ENCODE measurements at places on chromosomes 12 and 14.
A peak's percentile ranks its signal among the peaks of the same experiment; 100 is the strongest.

- DNase-seq: no peak
Observed at GRCh38 chr12:116492703-116493324, 66.4 kb upstream of the MAP1LC3B2 start.

DNA sequence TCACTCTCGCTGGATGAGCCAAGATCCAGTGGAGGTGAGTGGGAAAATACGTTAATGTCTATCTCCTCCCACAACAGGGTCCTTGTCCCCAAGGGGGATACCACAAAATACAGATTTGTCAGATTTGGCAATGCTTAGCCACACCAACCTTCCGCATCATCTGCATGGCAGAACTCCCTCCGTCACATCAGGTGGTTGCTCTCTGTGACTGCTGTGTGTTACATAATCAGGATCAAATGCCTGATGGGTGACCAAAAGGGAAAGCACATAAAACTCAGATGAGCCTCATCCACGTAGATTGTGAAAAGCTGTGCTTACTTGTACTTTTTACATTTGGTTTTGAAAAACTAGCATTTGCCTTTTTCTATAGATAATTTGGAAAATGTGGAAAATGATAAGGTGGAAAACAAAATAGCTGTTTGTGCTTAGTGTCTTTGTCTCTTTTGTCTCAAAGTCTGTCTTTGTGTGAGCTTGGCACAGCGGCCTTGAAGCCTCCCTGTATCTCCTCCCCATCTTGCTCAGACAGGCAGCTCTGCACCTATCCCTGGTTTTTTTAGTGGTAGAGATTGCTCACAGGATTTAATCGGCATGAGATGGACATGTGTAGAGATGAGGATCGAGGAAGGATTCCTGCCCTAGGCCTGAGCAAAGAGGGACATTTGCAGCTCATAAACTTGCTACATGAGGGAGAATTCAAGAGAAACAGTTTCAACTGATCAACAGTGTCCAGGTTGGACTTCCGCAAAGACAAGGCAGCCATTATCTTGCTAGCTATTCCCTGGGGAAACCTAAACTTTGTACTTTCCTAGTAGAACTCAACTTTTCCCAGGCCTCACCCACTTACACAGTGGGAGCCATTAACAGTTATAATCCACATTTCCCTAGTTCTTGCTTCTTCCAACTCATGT is 3.6 kb upstream of the FGF6 start:
- DNase-seq: peak; percentile 25

DNA sequence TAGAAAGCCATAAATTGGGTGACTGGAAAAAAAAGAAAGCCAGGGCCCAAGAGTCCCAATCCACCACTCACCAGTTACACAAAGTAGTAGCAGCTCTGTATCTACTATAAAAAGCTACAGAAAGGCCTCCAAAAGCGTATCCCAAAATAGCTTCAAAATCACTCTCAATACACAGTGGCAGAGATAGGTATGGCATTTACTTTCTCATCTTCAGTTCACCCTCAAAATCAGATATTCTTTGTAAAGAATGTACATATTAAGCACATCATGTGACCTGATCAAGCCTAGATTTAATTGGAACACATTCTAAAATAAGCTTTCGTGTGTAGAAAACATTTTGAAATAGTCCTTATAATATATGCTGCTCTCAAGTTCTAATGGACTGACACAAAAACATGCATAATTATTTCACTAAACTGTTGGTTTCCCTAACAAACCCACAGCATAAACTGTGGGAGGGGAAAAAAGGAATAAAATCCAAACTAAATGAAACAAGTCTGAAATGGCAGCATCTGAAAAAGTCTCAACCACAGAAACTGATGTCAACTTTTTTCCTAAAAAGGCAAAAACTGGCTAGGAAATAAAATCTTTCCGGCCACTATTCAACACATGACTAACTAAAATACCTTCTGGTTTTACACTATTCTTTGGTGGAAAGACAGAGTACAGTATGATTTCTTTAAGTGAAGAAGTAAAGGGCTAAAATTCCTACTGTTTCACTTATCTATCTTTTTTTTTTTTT is 25.9 kb downstream of the UBE2N start:
- DNase-seq: no peak

GRCh38 chr12:184811-185575 is 29.0 kb downstream of the SLC6A12 start:
- no peak for DNase-seq

GRCh38 chr12:132322206-132323132 is 6.9 kb downstream of the GALNT9 start:
- DNase-seq: no peak

DNA sequence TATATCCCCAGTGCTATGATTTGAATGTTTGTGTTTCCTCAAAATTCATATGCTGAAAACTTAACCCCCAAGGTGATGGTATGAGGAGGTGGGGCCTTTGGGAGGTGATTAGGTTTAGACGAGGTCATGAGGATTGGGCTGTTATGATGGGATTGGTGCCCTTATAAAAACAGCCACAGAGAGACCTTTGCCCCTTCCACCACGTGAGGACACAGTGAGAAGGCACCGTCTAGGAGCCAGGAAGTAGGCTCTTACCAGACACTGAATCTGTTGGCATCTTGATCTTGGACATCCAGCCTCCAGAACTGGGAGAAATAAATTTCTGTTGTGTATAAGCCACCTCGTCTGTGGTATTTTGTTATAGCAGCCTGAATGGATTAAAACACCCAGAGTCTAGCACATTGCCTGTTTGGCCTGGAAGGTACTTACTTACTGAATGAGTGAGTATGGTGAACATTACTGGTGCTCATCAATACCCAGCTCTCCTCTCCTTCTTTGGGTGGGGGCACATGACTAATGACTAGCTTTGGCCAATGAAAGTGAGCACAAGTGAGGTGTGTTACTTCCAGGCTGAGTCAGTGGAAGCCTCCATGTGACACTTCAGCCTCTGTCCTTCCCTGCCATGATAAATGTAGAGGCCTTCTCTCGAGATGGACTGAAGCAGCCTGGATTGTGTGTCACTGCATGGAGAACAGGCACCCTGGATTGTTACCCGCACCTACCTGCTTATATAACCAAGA is 72.4 kb upstream of the CHST11 start:
- DNase-seq: no peak

GRCh38 chr12:124020514-124020949 is 47.5 kb downstream of the ZNF664 start:
- DNase-seq: no peak

DNA sequence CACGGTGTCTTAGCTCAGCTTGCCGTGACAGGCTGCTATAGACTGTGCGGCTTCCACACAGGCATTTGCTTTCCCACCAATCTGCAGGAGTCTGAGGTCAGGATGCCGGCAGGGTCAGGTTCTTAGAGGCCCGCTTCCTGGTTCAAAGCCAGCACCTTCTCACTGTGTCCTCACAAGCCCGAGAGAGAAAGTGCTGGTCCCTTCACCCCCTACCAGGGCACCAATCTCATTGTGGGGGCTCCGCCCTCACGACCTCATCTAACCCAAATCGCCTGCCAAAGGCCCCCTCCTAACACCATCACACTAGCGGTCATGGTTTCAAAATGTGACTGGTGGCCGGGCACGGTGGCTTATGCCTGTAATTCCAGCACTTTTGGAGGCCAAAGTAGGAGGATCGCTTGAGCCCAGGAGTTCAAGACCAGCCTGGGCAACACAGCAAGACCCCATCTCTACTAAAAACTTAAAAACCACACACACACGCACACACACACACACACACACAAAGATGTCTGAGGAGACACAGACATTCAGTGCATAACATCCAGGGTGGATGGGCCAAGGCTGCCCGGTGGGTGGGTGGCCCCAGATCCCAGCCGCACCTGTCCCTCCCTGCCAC is 26.8 kb downstream of the MMP17 start:
- DNase-seq: no peak

GRCh38 chr12:124626971-124627411 is 59.6 kb upstream of the NCOR2 start:
- no peak for DNase-seq

GRCh38 chr12:132624186-132624855 is 5.7 kb downstream of the P2RX2 start:
- DNase-seq: no peak

- no peak for DNase-seq
Observed at GRCh38 chr12:39627914-39628313, 8.3 kb upstream of the ABCD2 start.

DNA sequence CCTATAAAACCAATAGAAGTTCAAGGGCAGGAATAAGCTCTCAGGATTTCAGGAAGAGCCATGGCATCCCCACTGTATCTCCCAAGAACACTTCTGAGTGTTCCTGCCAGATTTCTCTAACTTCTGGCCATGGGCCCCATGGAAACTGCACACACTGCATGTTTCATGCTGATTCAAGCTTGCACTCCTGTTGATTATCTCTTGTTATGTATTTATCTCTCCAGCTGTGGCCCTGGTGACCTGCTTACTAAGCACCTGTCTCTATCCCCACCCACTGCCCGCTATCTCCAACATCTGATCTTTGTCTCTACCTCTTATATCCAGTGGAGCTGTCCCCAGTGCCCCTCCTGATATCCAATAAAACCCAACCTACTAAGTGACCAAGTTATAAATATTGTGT is 285.3 kb downstream of the PDZRN4 start:
- no peak for DNase-seq

DNA sequence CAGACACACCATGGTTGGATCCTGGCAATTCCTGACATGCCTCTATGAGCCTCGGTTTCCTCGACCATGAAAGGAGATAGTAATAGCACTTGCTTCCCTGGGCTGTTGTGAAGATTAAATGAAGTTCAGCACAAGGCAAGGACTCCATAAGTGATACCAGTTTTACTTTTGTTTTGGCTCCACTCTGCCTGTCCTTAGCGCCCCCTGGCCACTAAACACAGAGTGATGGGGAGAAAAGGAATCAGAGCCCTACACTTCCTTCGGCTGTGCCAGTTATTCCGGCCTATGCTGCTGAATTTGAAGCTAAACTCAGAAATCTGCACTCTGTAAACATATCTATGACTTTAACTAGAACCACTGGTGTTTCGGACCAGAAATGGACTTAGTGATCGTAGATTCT is 173.8 kb downstream of the C12orf75 start:
- DNase-seq: no peak

DNA sequence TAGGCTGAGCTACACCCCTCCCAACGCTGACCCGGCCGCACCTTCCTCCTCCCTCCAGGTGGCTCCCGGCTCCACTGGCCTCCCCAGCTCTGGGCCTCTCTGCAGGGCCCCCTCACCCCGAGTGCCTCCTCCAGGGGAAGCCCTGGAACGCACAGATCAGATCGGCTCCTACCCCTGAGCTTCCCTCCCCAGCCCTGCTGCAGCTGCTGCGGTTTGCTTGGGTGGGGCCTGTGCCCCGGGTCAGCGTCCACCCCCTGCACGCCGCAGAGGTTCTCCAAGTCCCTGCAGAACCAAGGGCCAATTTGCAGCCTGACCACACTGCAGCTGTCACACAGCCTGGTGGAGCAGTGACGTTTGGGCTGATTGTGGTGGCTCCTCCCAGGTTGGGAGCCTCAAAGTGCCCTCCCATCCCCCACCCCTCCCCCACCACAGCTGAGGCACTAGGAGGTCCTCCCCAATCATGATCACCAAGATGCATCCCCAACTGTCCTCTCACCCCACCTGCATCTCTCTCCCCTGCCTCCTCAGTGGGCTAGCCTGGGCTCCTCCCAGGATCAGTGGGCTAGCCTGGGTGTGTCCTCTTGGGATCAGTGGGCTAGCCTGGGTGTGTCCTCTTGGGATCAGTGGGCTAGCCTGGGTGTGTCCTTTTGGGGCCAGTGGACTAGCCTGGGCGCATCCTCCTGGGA is 12.8 kb upstream of the FBRSL1 start:
- no peak for DNase-seq

GRCh38 chr14:22982477-22983245 is at the start of gene AJUBA:
Gene AJUBA, minus strand, starts transcription at chr14:22982551. Its CDS starts 285 bp downstream, at chr14:22982266.
- peak; percentile 86 for DNase-seq

GRCh38 chr12:34107781-34108404 is 85.6 kb downstream of the ALG10 start:
- no peak for DNase-seq

- DNase-seq: no peak
Observed at GRCh38 chr12:97404093-97404492, 58.5 kb upstream of the RMST start.

DNA sequence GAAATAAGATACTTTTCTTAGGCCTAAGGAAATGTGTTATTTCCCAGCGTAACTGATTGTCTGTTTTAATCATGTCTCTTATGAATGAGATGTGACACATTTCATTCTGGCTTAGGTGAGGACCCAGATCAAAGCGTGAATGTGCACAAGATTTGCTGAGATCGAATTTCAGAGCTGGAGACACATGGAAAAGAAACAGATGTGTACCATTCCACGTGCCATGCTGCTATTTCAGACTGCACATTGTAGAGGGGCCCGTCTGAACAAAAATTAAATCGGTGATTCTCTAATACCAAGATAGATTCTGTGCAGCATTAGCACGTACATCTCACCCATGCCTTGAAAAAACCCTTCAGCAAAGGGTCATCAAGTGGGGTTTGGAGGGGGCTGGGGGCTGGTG is 290.4 kb downstream of the AACS start:
- no peak for DNase-seq

DNA sequence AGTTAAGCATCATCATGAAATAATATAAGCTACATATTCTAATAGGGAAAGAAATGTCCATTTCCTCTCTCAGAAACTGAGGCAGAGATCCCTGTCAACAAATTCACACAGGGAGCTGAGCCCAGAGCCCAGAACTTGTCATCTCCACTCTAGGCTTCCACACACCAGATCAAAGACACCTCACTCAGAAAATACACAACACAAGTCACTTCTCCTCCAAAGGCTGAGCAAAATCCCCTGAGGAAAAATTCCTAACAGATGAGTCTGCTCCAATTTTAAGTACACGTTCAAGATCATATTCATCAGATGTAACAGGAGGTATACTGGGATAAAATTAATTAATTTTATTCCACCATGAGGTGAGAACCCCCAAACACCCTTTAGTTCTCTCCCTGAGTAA is 227.3 kb downstream of the DPF3 start:
- DNase-seq: no peak

DNA sequence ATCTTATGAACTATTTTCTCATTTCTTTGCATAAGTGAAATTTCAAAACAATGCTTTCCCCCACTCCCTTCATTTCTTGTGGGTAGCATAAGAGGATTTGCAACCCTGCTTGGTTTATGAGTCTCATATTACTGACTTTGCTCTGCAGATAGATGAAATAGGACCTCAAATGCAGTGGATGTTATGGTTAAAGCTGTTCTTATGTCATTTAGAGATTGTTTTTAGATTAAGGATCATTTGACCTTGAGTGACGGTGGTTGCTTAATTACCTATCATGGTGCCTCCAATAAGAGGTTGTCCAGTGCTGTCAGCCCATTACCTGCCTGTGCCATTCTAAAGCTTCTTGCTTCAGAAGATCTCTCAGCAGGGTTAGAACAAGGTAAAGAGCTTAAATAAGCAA is 351.4 kb upstream of the ATP2B1 start:
- peak; percentile 64 for DNase-seq

GRCh38 chr14:85978582-85979250 is 448.8 kb downstream of the FLRT2 start:
- no peak for DNase-seq

DNA sequence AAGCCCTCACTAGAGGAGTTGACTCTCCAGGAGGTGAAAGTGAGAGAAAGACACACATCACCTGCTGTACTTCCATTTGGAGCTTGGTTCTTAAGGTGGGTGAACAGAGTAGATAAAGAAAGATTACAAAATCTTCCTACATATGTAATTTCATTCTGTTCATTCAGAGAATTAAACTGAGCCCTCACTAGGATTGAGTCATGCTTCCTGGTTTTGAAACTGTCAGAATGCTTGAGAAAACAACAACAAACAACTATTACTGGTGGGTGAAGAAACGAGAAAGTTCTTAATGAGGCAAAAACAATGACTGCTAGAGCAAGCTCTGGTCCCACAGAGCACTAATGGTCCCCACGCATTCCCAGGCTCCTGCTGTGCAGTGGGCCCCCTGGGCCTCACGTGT is 841.7 kb downstream of the VRK1 start:
- no peak for DNase-seq
